Jurkat, Clone E6-1 (cell line): ENCODE measurements at places on chromosomes 12 and 14.

- no peak for DNase-seq
These were observed 35.7 kb downstream of the LRFN5 start for GRCh38 chr14:41642367-41642766.

- no peak for DNase-seq
These were observed 521 bp upstream of the PAPLN start for GRCh38 chr14:73236752-73237218.

DNA sequence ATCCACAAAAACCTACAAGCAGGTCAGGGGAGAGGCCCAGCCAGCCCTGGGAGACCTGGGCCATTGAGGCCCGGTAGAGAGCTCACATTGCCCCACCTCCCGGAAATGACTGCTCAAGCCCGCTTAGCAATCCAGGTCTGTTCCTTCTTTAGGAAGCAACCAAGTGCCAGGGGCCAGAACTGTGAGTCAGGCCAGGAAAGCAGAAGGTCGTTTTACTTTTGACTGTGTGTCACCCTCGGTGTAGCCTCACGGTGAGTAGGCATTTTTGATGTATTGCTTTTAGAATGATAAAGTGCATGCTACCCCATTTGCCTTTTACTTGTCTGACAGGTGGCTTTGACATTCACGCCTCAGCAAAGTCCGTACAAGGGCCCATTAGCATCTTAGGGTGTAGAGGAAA lies 25.4 kb upstream of the PWP1 start:
- DNase-seq, result no peak

DNA sequence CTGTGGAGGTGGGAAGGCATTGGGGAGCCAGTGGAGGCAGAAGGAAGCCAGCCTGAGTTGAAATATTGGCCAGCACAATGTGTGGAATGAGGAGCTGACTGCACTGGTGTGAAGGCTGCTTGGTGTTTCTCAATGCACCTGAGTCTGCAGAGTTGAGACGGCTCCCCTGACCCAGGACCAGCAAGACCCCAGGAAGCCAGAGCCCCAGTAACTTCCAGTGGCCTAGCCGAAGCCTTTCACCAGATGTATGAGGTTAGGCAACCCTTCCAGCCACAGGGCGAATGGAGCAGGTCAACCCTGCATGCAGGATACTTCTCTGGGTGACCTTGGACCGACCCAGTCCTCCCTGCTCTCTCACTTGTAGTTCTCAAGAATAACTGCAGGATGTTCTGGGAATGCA lies 12.9 kb upstream of the KRT73 start:
- no peak for DNase-seq

- DNase-seq, result peak; percentile 19
These were observed 23.2 kb upstream of the ESRRB start for GRCh38 chr14:76352639-76353281.

DNA sequence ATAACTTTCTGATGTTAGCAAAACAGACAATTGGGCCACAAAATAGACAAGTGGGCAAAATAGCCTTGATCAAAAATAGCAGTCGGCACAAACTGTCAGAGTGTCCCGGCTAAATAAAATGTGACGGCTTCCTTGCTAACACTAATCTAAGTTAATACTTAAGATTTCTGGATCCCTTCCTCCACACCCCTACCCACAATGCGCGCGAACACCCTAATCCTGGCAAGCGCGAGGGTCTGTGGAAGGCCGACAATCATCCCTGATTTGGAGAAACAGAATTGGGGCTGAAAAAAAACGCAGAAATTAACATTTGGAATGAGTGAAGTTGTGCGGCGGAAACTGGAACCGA lies 489 bp downstream of the CEP290 start:
- no peak for DNase-seq
